ENCODE measurements at places on chromosomes 11 and 22.

DNA sequence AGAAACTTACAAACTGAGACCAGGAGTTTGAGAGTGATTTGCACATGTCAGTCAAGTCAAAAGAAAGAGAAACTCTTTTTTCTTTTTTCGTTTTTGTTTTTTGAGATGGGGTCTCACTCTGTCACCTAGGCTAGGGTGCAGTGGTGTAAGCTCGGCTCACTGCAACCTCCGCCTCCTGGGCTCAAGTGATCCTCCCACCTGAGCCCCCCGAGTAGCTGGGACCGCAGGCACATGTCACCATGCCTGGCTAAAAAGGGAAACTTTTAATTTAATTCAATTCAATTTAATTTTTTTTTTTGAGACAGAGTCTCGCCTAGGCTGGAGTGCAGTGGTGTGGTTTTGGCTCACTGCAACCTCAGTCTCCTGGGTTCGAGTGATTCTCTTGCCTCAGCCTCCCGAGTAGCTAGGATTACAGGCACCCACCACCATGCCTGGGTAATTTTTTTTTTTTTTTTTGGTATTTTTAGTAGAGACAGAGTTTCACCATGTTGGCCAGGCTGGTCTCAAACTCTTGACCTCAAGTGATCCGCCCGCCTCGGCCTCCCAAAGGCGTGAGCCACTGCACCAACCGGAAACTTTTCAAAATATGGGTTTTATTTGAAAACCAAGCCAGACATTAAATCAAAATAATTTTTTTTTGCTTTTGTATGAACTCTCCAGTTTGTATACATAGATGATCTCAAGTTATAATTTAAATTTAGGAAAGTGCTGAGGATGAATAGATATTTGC lies 9.9 kb downstream of the UCP3 start:
- no peak for DNase-seq

DNA sequence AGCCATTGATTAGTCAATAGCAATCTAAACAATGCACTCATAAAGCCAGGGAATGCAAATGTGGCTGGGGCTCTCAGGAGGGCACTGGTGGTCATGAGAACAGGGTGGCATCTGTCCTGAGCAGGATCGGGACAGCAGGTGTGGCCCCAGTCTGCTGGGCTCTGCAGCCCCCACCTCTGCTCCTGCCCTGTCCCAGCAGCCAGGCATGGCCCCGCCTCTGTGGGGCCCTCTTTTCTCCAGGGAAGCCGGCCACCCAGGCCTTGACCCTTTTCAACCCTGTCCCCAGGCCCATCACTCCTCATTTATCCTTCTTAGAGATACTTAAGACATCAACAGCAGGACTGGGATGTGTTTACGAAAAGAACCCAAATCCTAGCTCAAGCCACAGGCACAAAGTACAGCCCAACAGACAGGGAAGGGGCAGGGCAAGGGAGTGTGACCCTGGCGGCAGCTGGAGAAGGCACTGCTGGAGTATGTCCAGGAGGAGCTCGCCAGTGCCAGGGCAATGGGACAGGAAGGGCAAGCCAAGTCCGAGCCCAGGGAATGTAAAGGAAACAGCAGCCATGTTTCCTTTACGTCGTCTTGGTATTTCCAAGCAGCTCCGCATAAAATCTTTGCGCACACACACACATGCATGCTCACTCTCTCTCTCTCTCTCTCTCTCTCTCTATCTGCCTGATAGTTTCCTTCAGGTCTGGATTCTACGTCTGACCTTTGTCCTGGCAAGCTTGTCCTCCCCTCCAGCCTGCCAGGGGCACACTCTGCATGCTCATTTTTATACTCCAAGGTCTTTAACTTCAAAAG lies 59.9 kb downstream of the DGCR2 start:
- no peak for DNase-seq

- DNase-seq = no peak
Observed at GRCh38 chr11:126058105-126058874, 4.4 kb downstream of the CDON start.

- no peak for DNase-seq
Observed at GRCh38 chr11:2780850-2781407, 81.1 kb upstream of the KCNQ1OT1 start.

DNA sequence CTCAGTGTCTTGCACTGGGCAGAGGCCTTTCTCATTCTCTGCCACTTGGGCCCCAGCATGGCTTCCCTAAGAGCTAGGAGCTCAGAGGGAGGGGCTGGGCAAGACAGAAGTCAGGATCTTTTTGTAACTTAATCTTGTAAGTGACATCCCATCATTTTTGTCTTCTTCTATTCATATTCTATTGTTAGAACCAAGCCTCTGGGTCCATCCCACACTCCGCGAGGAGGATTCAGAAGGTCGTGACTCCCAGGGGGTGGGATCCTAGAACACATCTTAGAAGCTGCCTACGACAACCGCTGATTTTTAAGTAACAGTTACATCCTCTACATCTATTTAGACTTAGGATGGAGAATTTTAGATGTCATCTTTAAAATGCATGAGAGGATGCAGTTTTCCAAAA lies 1.5 kb upstream of the IL17RA start:
- DNase-seq = no peak

- DNase-seq = no peak
Observed at GRCh38 chr11:75516140-75516539, 9.6 kb downstream of the GDPD5 start.

- DNase-seq = peak; percentile 69
Observed at GRCh38 chr22:36470162-36470993, 11.1 kb downstream of the TXN2 start.

GRCh38 chr11:59214141-59214893 lies 1.6 kb upstream of the MPEG1 start:
- DNase-seq = no peak

DNA sequence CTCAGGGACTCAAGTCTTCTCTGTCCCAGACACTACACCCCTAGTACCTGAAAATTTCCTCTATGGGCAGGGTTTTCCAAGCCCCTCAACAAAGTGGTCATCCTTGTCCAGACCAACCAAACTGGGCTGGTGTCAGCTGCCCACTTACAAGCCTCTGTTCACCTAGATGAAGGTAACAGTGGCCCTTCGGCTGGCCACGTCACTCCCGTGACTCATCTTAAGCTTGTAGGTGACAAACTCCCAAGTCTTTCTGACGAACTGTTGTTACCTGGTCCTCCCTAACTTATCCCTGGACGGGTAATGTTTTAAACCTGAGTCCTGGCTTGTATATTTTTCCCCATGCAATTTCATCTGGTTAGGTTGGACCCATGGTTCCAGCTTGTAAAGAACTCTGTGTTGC lies 4.7 kb downstream of the CXCR5 start:
- no peak for DNase-seq

DNA sequence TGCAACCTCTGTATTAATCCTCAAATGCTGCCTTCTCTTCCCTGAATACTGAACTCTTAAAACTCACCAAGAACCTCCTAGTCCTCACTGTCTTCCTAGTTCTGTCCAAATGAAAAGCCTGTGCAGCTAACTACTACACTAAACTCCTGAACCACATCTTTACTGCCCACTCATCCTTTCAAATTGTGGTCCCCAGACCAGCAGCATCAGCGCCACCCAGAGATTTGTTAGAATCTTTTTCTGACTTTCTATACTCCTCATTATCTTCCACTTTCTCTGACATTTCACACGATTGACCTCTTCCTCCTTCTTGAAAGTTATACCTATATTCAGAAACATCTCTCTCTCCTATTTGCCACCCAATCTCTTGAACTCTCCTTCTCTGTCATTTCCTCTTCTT lies 461.3 kb downstream of the DLG2 start:
- DNase-seq = no peak

GRCh38 chr11:398826-399225 lies 4.8 kb downstream of the PKP3 start:
- DNase-seq = no peak

DNA sequence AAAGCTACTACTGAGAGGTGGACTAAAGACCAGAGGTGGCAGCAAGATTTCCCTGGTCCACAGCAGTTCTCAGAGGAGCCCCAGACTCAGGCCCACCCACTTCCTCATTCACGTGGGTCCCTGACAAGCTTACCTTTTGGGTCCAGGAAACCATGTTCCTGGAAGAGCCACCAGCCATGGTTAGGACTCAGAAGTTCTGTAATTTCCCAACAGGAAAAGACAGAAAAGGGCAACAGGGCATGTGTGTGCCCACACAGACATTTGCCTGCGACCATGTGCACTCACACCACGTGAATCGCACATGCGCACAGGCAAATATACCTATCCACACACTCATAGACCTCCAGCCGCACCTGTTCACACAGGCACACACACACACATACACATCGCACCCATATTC lies 42.9 kb downstream of the LRRC32 start:
- DNase-seq = no peak

DNA sequence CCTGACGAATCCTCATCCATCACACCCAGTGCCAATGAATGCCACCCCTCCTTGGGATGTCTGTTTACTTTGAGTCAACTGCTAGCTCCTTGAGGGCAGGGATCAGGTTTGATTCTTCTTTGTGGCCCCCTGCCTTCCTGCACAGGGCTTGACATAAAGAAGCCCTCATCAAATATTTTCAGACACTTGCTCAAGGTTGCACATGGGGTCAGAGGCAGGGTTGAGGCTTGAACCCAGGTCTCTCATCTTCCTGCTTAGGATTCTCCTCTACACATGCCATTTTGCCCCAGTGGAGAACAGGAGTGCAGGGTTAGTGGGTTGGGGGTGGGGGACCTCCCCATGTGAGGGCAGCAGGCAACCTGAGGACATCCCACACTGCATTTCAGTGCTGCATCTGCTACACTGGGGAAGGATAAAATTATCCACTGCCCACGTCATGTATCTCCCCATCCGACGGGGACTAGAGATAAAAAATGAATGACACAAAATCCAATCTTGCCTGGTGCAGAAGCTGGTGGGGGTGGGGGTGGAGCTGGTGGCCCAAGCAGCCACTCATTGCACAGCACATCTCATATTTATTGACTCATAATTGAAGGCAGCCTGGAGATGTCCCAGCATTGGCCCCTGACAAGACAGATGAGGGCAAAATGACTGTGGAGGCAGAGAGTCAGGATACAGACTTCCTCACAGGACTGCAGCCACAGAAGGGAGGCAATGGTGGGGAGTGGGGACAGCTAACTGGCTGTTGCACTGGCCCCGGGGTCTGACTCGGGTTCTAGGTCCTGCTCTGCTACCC lies 41.3 kb downstream of the NEU3 start:
- DNase-seq = no peak

DNA sequence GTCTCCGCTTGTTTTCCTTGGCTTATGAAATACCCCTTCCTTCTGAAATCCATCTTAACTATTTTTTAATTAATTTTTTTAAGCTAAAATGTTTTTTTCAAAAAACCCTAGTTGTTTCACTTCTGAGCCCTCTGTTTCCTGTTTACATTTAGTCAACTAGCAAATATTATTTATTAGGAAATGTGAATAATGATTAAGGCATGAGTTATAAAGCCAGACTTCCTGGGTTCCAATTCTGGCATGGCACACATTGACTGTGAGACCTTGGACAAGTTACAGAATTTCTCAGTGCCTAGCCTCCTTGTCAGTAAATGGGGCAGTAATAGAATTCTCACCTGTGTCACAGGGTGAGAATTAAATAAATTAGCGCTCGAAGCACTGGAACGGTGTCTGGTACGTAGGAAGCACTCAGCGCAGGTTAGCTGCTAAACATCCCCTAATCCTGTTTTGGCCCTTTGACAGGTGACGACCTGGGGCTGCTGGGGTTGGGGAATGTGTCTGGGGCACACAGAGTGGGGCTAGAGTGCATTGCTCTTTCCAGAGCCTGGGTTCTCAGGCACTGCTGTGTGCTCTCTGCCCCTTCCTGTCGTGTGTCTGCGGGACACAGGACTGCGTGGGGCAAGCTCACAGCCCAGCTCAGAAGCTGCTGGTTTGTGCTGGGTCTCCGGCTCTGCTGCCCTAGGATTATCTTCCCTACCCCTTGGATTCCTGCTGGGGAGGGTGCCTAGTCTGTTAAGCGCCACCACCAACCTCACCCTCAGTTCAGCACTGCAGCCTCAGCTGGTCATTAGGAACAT lies 13.1 kb downstream of the PANX1 start:
- DNase-seq = no peak

- no peak for DNase-seq
Observed at GRCh38 chr11:115194802-115195110, 309.5 kb downstream of the CADM1 start.

DNA sequence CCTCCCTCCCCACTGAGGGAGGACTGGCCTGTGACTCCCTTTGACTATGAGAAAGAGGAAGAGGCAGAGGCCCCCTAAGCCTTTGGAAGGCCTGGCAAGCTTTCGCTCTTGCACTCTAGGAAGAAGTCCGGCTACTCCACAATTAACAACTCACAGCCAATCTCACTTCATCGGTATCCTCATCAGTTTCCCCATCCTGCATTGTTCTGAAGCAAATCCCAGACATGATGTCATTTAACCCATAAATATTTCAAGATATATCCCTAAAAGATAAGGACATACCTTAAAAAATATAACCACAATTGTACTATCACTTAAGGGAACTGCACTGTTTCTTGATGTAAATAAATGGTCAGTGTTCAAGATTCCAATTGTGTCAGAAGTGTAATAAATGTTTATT lies 63.1 kb downstream of the CWC15 start:
- DNase-seq = no peak

GRCh38 chr11:8832571-8833260 lies 78.3 kb upstream of the AKIP1 start:
- DNase-seq = no peak

- no peak for DNase-seq
Observed at GRCh38 chr11:61963282-61964057, 4.0 kb downstream of the FTH1 start.

- DNase-seq = peak; percentile 7
Observed at GRCh38 chr22:22593964-22594656, 35.0 kb upstream of the PRAME start.

DNA sequence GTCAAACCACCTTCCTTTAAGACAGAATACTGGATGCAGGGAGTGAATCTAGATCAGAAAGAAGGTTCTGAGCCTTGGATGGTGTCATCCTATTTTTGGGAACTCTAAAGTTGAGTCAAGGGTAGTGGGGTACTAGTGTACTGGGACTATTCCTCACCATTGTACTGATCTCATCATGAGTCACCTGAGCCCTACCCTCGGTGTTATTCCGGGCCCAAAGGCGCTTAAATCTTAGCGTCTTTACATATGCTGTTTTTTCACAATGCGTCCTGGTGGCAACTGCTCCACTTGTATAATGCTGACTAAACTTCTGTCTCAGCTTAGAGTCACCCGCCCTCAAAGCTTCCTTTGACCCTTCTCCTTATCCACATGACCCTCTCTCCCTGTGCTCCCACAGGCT lies 25.3 kb upstream of the PATE1 start:
- DNase-seq = no peak

GRCh38 chr11:126352163-126352562 lies 3.3 kb upstream of the ST3GAL4 start:
- no peak for DNase-seq

DNA sequence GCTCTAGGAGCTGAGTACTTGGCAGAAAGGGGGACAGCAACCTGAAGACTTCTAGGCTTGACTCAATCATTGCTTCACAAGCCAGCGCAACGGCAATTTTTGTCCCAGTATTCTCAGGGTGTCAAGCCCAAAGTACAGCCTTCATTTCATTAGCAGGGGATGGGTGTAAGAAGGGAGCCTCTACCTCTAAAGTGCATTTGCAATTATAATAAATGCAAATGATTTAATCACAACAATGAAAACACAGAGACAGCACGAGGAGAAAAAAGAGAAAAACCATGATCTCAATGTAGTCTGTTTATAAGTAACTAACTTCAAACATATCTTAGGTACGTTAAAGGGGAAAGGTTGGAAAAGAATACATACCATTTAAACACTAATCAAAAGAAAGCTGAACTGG lies 34.7 kb downstream of the ZBTB44 start:
- DNase-seq = no peak

All from NCI-H1930 (cell line).